ENCODE measurements at places on chromosomes 12 and 14.

DNA sequence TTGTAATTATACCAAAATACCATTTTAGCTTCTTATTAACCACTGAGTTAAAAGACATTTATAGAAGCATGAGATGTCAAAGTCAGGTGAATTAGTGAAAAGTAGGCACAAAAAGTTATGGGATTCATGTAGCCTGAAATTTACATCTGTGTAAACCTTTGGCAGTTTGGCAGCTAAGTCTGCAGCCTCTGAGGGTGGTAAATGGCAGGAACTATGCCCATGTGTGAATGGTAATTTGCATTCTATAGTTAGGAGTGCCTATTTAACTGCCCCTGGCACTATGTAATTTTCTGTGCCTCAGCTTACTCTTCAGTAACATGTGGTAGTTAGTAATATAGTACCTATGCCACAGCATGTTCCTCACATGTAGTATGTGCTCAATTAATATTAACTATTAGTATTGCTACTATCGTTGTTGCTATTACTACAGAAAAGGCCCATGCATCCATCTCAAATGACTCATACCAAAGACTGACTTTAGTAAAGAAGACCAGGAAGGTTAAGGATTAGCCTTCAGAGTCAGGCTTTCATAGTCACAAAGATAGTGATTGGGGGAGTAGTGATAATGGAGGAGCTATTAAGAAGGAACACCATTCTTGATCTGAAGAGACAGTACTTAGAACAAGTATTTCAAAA, 258.7 kb upstream of the BTG1 start:
- no peak for DNase-seq

GRCh38 chr12:74415633-74416032, 122.0 kb upstream of the ATXN7L3B start:
- peak; percentile 37 for DNase-seq

- no peak for DNase-seq
Measured at GRCh38 chr12:16515666-16516065, 90.3 kb downstream of the LMO3 start.

DNA sequence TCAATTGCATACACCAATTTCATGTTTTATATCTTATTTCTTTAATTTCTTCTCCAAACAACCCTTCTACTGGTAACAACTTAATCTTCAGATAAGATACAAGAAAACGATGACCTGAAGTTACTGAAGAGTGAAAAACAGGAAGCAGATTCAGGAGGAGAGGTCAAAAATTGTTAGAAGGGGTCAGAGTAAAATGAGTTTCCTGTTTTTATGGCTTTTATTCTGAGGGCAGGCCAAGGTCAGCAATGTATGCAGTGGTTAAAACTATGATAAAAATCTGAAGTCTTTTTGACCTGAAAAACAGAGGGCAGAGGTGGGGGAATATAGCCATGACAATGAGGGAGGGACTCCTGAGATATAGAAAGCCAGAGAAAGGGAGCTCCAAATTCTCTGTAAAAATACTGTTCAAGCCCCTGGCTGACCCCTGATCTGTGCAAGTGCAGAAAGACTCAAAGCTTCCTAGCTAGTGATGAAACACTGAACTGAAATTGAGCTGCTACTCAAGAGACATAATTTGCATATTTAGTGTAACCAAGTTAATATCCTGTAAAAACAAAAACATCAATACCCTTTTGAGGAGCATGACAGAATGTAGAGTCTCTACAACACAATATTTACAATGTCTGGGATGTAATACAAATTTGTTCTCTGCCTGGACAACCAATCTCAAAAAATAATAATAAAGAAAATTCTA, 514.3 kb upstream of the SEL1L start:
- no peak for DNase-seq

- no peak for DNase-seq
Measured at GRCh38 chr12:12366701-12367481, 10.0 kb downstream of the BORCS5 start.

DNA sequence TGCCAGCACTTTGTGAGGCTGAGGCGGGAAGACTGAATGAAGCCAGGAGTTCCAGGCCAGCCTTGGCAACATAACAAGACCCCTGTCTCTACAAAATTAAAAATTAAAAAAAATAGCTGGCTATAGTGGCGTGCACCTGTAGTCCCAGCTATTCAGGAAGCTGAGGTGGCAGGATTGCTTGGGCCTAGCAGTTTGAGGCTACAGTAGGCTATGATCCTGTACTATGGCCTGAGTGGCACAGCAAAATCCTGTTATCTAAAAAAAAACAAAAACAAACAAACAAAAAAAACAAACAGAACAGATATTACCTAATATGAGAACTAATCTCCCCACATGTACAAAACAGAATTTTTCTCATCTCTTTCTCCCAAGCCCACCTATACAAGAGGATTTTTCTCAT, 15.7 kb downstream of the TMEM116 start:
- no peak for DNase-seq

DNA sequence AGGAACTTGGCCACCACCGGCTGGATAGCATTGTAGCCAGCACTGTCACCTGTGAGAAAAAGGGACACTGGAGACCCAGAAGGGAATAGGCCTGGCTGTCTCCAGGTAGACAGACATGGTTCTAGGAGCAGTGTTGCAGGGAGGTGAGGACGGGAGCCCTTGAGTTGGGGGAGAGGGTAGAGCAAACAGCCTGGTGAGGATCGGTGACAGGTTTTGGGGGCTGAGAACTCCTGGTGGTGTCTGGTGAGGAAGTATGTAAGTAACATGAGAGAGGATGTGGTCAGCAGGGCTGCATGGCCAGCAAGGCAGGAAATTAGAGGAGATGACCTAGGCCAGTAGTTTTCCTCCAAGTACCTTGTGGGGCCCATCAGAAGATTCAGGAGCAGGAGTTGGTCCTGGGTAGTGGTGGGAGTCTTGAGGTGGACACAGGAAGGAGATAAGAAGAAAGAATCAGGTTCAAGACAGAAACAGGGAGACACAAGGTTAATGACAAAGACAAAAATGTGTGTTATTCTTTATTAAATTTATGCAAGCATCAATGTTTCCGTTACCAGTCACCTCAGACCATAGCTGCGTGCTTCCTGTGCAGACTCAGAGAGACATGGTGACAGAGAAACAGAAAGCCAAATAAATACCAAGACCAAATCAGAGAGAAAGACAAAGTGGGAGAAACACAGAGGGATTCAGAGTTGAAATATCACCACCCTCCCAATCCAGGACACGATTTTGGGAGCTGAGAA, at the start of gene ARHGAP9:
Gene ARHGAP9, minus strand, starts transcription at position 491 of the 740 bp plus-strand sequence. Its CDS starts 460 bp downstream, at position 31.
- DNase-seq: no peak

DNA sequence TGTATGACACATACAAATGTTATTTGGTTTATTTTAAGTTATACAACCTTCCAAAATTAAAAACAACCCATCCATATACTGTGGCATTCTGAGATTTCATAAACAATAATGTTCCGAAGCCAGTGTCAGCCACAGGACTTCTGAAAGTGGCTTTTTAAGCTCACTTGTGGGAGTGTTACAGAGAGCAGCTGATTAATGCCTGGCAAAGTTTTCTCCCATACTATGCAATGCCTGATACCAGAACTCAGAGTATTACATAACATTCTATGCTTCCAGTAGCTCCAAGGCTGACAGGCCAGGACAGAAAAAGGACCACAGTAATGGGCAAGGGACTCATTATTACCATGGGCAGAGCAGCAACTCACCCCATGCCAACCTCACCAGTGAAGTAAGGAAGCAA, 29.3 kb downstream of the NELL2 start:
- no peak for DNase-seq

GRCh38 chr12:48512855-48513254, 12.6 kb upstream of the OR8S1 start:
- DNase-seq: no peak

GRCh38 chr12:66066137-66066928, 64.2 kb downstream of the LLPH start:
- no peak for DNase-seq

DNA sequence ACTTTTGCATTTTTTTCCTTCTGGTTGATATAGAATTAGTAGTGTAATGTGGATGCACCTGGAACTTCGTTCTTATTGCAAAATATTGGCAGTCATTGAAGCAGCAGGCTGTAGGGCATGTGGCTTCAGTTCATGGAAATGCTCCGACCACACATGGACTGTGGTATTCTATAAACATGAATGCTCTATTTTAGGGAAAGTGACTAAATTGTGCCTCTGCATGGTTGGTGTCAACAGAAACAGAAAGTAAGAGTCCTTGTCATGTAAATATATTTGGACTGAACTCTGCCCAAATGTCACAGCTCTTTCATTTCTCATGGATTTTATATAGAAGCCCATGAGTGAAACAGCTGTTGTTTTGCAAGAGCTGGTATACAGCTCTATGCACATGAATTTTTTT, 917.0 kb downstream of the LRFN5 start:
- no peak for DNase-seq

GRCh38 chr14:60561845-60562746, 53.1 kb downstream of the SIX6 start:
- DNase-seq: peak; percentile 33

DNA sequence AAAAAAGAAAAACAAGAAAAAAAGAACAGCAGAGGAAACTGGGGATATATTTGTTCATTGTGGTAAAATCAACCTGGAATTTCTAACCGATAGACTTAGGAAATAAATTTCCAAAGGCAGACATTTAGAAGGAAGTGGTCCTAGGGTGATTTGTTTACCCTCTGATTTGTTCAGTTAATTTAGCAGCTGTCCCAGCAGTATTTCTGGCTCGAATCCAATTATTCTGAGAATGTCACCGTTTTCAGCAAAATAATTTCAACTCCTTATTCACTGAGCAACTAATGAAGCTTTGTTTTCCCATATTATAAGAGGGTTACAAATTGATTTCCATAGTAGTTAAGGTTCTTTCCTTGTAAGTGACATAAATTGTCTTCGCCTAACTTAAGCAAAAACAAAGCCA, 285.2 kb upstream of the SYT10 start:
- peak; percentile 32 for DNase-seq

DNA sequence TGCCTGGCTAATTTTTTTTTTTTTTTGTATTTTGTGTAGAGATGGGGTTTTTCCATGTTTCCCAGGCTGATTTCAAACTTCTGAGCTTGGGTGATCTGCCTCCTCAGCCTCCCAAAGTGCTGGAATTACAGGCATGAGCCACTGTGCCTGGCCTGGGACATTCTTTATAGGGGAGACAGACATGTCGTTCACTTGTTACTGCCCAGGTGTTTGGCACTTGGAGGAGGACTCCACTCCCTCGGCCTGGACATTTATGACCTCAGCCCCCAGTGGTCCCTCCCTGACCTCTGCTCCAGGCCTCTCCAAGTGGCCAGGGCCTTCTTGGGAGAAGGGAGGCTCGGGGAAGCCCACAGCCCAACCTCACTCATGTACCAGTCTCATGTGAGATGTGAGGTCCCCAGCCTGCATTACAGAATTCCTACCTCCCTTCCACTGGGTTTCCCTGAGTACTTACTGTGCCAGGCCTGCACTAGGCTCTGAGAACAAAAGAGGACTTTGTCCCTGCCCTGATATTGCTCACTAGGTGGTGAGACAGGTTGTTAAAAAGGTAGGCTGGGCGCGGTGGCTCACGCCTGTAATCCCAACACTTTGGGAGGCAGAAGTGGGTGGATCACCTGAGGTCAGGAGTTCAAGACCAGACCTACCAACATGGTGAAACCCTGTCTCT, 9.7 kb upstream of the POP5 start:
- no peak for DNase-seq

DNA sequence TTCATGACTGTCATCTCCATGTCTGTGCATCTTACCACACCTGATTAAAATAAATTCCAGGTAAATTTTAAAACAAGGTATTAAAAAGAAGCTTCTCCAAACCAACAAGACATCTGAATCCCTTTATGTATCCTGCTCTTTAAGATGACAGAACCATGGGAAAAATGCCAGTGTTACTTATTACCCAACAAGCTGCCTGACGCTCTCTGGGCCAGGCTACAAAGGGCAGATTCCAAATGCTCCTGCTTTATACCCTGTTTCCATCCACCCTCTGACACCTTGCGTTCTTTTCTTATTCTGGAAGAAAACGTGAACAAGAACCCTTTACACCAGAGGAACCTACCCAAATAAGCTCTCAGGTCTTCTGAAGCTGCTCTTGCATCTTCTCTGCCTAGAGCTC, 70.7 kb downstream of the SLC8A3 start:
- DNase-seq: no peak

DNA sequence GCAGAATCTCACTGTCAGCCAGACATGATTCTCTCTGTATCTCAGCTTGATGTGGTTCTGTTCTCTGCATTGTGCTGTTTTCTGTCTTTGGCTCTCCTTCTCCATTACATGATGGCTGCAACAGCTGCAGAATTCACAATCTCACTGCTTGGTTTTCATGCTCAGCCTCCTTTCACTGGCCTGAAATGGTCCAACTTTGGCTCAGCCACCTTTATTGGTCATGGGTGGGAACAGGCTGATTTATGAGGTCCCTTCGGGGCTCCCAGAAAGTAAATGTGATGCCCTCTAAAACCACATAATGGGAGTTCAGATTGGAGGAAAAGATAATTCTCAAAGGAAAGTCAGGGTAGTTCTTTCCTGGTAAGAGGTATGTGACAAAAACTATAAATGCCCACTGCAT, 597.0 kb downstream of the ETNK1 start:
- no peak for DNase-seq

- no peak for DNase-seq
Measured at GRCh38 chr14:77141214-77142004, at the start of gene ZDHHC22. ZDHHC22 (minus strand) TSS chr14:77141791; CDS start chr14:77139738, 2,053 bp downstream.

- no peak for DNase-seq
Measured at GRCh38 chr12:105658389-105658788, 327.9 kb downstream of the C12orf75 start.

GRCh38 chr12:1650260-1650977, 21.4 kb downstream of the WNT5B start:
- no peak for DNase-seq

GRCh38 chr12:211639-212414, 2.1 kb downstream of the SLC6A12 start:
- DNase-seq: no peak

- DNase-seq: no peak
Measured at GRCh38 chr14:34355584-34356263, 106.3 kb downstream of the SPTSSA start.

DNA sequence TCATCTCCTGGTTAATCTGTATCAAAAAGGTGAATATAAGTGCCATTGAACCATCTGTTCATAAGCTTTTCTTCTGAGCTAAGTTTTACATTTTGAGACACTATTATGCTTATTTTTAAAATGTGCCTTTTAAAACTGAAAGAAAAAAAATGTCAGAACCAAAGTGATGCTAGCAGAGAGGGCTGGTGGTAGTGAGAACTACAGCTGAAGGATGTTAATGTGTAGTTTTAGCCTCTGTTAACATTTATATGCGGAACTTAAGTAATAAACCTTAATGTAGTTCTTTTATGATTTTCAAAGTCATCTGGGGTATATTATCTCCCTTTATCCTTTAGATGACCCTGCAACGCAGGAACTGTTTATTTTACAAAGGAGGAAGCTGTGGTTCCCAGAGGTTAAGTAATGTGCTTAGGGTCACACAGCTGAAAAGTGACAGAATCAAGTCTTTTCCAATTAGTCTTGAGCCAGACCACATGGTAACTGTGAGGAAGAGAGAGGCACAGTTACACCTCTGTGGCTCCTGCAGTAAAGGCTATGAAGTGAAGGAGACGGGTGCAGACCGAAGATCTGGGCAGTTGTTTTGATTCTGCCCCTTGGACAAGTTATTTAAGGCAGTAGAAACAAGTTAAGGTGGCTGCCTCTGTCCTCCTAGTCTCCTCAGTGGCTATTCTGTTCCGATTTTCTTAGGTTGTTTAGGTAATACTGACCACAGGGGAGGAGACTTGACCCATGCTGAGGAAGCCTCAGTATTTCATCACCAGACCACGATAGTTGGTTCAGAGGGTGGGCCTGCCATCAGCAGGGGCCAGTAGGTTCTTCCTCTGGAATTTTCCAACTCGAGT, 23.9 kb downstream of the GNG2 start:
- no peak for DNase-seq

GRCh38 chr14:105767315-105767714, 240.9 kb downstream of the TMEM121 start:
- DNase-seq: no peak

All from NCI-H774 (cell line).